Chondrocyte (in vitro differentiated cells): ENCODE measurements at places on chromosomes 11 and 22.
A peak's percentile ranks its signal among the peaks of the same experiment; 100 is the strongest.

DNA sequence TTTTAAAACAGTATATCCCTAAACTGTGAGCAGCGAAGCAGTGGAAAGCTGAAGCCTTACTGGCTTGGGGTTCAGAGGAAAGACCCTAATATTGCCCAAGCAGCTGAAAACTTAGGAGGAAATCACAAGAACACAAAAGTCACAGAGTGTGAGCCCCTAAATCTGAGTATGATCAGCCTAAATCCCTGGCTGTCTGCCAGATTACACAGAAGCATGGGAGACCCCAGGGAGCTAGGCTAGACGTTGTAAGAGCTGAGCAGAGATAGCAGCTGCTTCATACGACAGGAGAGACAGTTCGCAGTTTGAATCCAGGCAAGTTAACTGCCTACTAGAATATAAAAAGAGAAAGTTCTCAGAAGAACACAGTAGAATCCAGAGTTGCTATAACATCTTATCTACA, 81.2 kb downstream of the PACS1 start:
- no peak overlapping the region for H3K27ac ChIP-seq
- DNase-seq: no peak
- no peaks in the 10 kb centered on the region for H3K27me3 ChIP-seq
- peaks cover 24% of the 10 kb centered on the region for H3K4me1 ChIP-seq
- peaks cover 7% of the 10 kb centered on the region for H3K36me3 ChIP-seq
- no peak overlapping the region for H3K4me3 ChIP-seq

GRCh38 chr11:44731685-44732430, 5.1 kb downstream of the TSPAN18 start:
- H3K27ac ChIP-seq: no peak overlapping the region
- peaks cover 43% of the 10 kb centered on the region for H3K4me1 ChIP-seq
- H3K4me3 ChIP-seq: no peak overlapping the region
- no peak for DNase-seq
- peaks cover 12% of the 10 kb centered on the region for H3K27me3 ChIP-seq

DNA sequence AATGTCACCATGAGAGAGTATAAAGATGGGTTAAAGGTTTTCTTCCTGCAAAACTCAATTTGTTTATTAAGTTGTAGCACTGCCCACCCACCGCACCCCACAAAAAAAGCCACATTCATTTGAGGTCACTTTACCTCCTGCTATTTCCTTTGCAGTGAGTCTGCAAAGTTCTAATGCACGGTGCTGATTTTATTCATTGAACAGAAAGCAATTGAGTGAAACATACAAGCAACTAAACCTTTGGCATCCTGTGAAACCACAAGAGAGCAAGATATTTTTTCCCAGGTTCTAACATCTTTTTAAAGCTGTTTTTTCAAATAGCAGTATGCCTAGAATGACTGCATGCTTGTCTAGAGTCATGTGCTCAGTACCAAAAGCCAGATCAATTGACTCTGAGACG, 39.0 kb downstream of the RRAS2 start:
- H3K27ac ChIP-seq: peak overlapping the region; percentile 43
- peaks cover 69% of the 10 kb centered on the region for H3K4me1 ChIP-seq
- no peak for DNase-seq

GRCh38 chr11:106540001-106540400, 462.5 kb downstream of the AASDHPPT start:
- H3K4me3 ChIP-seq: no peak overlapping the region
- H3K27ac ChIP-seq: no peak overlapping the region

GRCh38 chr11:41534391-41534790, 74.9 kb upstream of the LRRC4C start:
- no peaks in the 10 kb centered on the region for H3K36me3 ChIP-seq
- no peaks in the 10 kb centered on the region for H3K27me3 ChIP-seq
- H3K4me1 ChIP-seq: no peaks in the 10 kb centered on the region
- no peak overlapping the region for H3K4me3 ChIP-seq
- DNase-seq: no peak

DNA sequence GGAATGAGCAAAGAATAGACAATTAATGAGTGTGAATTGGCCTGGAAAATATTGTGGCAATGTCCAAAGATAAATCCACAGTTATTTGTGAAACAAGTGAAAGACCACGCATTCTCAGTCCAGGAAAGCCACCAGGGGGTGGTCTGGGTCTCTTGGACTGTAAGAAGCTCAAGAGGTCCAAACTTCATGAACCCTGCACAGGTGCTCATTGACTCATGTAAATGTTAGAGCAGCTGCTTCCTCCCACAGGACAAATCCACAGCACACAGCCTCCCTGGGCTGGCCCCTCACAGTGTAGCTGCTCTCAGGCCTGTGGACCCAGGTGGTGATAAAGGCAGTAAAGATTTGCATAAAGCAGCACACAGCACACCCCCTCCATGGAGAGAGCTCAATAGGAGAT, 114.0 kb downstream of the ZNF280B start:
- no peak for DNase-seq
- H3K27me3 ChIP-seq: peaks cover 25% of the 10 kb centered on the region
- no peak overlapping the region for H3K4me3 ChIP-seq
- no peak overlapping the region for H3K27ac ChIP-seq
- H3K36me3 ChIP-seq: peaks cover 1% of the 10 kb centered on the region

- H3K36me3 ChIP-seq: peaks cover 2% of the 10 kb centered on the region
- H3K27me3 ChIP-seq: no peaks in the 10 kb centered on the region
- no peak for DNase-seq
- peak overlapping the region; percentile 77 for H3K27ac ChIP-seq
- no peak overlapping the region for H3K4me3 ChIP-seq
- H3K4me1 ChIP-seq: peaks cover 45% of the 10 kb centered on the region
Observed at GRCh38 chr22:23236440-23237184, 56.3 kb downstream of the BCR start.

DNA sequence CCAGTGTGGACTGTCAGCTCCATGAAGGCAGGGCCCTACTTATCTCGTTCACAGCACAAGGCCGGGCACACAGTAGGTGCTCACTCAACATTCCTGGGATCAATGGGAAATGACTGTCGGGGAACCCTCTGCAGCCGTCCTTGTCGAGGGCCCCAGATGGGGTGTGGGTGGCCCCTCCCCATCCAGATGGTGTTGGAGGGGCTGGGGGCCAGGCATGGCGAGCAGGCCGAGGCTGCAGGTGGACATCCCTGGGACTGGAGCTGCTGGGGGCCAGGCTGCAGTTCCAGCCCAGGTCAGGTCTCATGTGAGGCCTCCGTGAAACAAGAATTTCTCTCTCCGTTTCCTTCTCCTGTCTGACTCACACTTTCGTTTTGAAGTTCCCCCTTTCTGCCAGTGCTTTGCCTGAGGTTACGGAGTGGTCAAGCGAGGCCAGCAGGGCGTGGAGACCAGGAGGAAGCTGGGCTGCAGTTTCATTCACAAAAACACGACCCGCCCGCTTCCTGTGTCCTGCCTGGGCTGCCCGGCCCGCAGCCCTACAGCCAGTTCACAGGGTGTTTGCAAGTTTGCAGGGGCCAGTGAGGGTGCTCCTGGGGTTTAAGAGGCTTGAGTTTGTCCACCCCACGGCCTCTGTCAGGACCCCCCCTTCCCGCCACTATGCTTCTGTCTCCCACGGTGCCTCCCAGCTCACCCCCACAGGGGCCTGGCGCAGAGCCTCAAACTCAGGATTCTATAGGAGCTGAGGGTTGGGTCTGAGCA, 4.5 kb downstream of the MYEOV start:
- H3K27me3 ChIP-seq: no peaks in the 10 kb centered on the region
- no peaks in the 10 kb centered on the region for H3K36me3 ChIP-seq
- H3K4me1 ChIP-seq: peaks cover 75% of the 10 kb centered on the region
- H3K27ac ChIP-seq: peak overlapping the region; percentile 91
- H3K4me3 ChIP-seq: no peak overlapping the region
- DNase-seq: peak; percentile 80

DNA sequence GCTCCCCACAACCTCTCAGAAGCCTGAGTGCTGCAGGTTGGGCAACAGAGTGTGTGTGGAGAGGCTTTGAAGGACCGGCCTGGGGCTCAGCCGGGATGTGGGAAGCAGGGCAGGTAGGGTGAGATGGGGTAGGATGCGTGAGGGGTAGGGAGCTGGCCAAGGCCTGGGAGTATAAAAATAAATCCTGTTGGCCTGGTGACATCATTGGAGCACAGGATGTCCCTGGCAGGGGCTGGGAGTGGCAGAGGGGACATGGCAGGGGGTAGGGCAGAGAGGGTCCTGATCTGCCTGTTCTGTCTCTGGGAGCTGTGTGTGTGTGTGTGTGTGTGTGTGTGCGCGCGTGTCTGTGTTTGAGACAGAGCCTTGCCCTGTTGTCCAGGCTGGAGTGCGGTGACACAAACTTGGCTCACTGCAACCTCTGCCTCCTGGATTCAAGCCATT, 28.6 kb downstream of the TEF start:
- DNase-seq: no peak
- no peaks in the 10 kb centered on the region for H3K27me3 ChIP-seq
- H3K4me1 ChIP-seq: peaks cover 25% of the 10 kb centered on the region
- no peak overlapping the region for H3K4me3 ChIP-seq
- H3K27ac ChIP-seq: peak overlapping the region; percentile 49

GRCh38 chr22:32737811-32738497, 63.6 kb upstream of the TIMP3 start:
- no peak overlapping the region for H3K27ac ChIP-seq
- no peak for DNase-seq
- peaks cover 4% of the 10 kb centered on the region for H3K4me1 ChIP-seq
- H3K36me3 ChIP-seq: no peaks in the 10 kb centered on the region

- peaks cover 4% of the 10 kb centered on the region for H3K4me1 ChIP-seq
- H3K27me3 ChIP-seq: peaks cover 3% of the 10 kb centered on the region
- H3K36me3 ChIP-seq: no peaks in the 10 kb centered on the region
- no peak for DNase-seq
Observed at GRCh38 chr22:29197096-29197495, 8.6 kb upstream of the EMID1 start.

DNA sequence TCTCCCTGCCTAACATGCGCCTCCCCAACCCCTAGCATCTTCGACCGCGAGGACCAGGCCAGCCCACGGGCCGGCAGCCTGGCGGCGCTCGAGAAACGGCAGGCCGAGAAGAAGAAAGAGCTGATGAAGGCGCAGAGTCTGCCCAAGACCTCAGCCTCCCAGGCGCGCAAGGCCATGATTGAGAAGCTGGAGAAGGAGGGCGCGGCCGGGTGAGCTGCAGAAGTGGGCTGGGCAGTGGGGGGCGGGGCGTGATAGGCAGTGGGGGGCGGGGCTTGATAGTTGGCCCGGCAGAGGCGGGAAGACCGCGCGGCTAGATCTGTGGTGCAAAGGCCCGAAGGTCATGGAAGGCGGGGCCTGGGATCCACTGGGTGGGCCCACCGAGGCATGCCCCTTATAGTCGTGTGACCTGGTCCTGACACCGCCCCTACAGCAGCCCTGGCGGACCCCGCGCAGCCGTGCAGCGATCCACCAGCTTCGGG, 8.7 kb downstream of the SELENOM start:
- peaks cover 22% of the 10 kb centered on the region for H3K36me3 ChIP-seq
- H3K27ac ChIP-seq: no peak overlapping the region
- no peak for DNase-seq

DNA sequence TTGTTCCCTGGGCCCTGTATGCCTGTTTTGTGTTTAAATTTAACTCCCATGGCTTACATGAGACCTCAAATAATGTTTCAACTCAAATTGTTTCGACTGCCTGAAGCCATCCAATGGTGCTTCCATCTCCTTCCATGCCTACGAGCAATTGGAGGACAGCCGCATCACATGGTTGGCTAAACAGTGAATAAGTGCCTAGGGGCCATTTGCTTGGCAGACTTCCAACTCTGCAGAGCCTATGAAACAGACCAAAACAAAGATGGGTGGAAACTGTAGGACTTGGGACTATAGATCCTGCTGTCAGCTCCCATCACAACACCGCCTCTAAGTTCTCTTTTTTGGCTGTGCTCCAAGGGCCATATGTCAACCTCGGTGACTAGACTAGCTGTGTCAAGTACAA, 84.1 kb downstream of the PARVA start:
- peak overlapping the region; percentile 62 for H3K27ac ChIP-seq
- no peak overlapping the region for H3K4me3 ChIP-seq
- peaks cover 60% of the 10 kb centered on the region for H3K4me1 ChIP-seq

GRCh38 chr22:46367707-46368191, 32.2 kb downstream of the TRMU start:
- H3K27ac ChIP-seq: no peak overlapping the region
- no peaks in the 10 kb centered on the region for H3K27me3 ChIP-seq
- H3K4me3 ChIP-seq: no peak overlapping the region

- H3K27ac ChIP-seq: no peak overlapping the region
- H3K4me1 ChIP-seq: no peaks in the 10 kb centered on the region
- no peak for DNase-seq
- H3K36me3 ChIP-seq: no peaks in the 10 kb centered on the region
Observed at GRCh38 chr11:104096900-104097299, 60.5 kb downstream of the DDI1 start.

DNA sequence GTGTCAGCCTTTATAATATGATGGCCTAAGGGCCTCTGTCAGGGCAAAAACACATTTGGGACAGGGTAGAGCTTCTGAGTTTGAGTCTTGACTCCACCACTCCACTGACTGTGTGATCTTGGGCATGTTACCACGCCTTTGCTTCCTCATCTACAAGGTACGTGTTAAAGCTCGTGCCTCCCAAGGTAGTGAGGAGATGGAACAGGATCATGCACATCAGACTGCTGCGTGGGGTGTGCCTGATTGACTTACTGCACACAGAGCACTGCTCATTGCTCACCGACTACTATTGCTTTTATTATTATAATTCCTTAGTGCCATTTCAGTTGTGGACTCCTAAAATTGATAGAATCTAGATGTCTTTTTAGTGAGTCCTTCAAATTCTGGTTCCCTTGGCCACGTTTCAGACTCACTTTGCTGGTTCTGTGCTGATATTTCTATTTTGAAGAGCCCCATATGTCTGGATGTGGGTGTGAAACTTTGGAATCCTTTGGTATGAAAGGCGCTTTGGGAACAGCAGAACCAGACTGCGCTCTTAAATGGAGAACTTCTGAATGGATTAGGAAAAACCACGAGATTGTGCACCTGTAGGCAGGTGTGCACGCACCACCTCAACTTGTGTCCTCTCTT, 44.1 kb upstream of the RAB1B start:
- peaks cover 11% of the 10 kb centered on the region for H3K36me3 ChIP-seq
- H3K4me1 ChIP-seq: peaks cover 3% of the 10 kb centered on the region
- DNase-seq: peak; percentile 33
- H3K4me3 ChIP-seq: no peak overlapping the region
- no peaks in the 10 kb centered on the region for H3K27me3 ChIP-seq

DNA sequence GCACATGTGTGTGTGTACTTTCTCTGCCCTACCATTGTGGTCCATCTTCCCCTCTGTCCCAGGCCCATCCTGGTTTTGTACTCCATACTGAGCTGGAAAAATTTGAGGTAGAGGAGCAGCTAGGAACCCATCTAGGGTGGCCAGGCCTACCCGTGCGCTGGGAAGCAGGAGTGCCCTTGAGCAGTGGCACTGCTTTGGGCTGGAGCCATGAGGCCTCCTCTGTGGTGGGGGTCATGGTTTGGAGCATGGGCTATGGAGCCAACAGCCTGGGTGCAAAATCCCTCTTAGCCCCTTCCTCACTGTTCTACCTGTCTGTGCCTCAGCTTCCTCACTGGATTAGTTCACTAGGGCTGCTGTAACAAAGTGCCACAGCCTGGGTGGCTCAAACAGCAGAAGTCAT, 21.9 kb upstream of the ALG8 start:
- no peaks in the 10 kb centered on the region for H3K27me3 ChIP-seq
- H3K4me3 ChIP-seq: no peak overlapping the region
- DNase-seq: no peak
- H3K27ac ChIP-seq: no peak overlapping the region
- H3K4me1 ChIP-seq: peaks cover 29% of the 10 kb centered on the region

GRCh38 chr11:125951731-125952130, 5.9 kb downstream of the VSIG10L2 start:
- DNase-seq: no peak
- no peak overlapping the region for H3K4me3 ChIP-seq
- H3K27ac ChIP-seq: no peak overlapping the region
- peaks cover 7% of the 10 kb centered on the region for H3K36me3 ChIP-seq
- H3K27me3 ChIP-seq: peaks cover 2% of the 10 kb centered on the region
